ENCODE measurements at places on chromosomes 13 and 19.
A peak's percentile ranks its signal among the peaks of the same experiment; 100 is the strongest.

DNA sequence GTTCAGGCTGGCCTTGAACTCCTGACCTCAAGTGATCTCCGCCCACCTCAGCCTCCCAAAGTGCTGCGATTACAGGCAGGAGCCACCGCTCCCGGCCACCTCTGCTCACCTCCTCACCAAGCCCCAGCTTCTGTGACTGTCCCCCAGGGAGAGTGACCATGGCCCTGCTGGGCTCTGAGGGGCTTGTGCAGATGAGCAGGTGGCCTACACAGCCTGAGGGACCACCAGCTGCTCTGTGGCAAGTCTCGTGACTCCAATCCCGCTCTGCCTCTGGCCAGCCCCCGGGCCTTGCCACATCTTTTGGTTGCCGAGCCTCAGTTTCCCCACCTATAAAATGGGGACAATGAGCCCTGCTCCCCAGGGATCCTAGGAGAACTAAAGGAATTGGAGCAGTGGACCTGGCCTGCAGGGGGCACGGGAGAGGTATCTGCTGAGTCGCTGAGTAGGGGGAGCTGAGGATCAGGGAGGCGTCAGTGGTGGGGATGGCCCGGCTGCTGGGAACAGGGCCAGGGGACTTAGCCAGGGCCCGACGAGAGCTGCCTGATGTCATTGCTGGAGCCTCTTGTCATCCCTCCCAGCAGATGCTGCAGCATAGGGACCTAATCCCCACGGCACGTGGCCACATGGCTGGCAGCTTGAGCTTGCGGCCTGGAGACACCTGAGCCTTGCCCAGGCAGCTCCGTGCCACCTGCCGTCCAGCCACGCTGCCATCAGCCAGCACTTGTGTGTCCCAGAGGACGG lies 74.7 kb downstream of the GADD45B start:
- DNase-seq, result no peak

DNA sequence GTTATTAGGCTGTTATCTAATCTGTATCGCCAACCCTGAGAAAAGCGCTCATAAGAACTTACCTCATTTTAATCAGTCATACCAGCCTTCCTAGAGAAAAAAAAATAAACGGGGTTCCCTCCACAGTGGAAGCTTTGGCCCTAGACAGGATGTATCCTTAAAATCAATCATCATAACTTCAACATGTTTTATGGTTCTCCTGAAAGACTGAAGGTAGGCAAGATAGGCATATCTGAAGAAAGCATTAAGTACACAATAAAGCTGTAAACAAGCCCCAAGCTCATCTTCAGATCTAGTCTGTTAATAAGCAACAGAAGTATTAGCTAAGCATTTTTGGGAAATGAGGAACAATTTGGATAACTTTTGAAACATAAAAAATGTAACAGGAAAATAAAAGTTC lies 18.7 kb upstream of the SERP2 start:
- DNase-seq, result no peak

- peak; percentile 15 for DNase-seq
Observed at GRCh38 chr13:50693727-50694126, 149.8 kb downstream of the DLEU7 start.

DNA sequence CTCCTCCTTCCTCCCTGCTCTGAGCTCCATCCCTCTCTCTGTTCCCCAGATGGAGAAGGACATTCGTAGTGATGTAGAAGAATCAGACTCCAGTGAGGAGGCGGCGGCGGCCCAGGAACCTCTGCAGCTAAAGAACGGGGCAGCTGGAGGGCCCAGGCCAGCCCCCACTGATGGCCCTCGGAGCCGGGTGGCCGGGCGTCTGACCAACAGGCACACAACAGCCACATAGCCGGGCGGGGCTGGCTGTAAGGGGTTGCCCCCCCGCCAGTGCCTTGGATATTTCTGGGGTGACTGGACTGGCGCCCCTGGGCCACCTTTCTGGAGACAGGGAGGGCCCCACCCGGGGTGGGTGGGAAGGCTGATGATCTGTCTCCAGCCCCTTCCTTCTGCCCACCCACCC lies 46.3 kb downstream of the CD320 start:
- DNase-seq, result no peak

DNA sequence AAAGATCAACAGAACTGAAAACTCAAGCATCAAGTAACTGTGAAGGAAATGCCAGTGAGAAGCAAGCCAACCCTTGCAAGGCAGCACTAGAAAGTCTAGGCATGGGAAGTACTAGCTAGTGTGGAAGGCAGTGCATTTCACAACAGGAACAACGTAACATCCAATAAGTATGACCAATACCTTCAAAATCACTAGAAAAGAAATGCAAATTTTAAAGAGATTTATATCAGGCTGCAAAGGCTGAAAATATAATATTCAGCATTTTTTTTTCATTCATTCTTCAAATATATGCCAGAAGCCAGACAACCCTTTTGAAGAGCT lies 121.9 kb downstream of the DLEU7 start:
- DNase-seq, result no peak

- DNase-seq, result no peak
Observed at GRCh38 chr19:15556634-15557181, 48.4 kb downstream of the CYP4F22 start.

- no peak for DNase-seq
Observed at GRCh38 chr13:27482983-27483382, 32.6 kb upstream of the MTIF3 start.

DNA sequence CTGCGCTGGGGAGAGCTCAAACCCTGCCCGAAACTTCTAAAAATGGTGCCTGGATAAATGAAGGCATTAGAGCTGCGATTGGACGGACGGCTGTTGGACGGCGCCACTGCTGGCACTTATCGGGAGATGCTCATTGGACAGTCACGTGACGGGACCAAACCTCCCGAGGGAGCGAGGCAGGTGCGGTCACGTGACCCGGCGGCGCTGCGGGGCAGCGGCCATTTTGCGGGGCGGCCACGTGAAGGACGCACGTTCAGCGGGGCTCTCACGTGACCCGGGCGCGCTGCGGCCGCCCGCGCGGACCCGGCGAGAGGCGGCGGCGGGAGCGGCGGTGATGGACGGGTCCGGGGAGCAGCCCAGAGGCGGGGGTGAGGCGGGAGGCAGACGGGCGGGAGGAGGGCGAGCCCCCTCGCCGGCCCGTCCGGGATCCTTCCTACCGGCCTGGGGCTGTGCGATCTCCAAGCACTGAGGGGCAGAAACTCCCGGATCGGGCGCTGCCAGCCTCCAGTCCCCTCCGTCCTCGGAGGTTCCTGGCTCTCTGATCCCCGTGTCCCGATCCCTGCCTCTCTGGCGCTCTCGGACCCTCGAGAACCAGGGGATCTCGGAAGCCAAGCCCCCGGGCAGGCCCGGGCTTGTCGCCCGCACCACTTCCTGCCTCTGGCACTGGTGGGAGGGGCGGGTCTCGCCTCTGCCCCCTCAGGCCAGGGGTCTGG lies at the start of gene BAX:
BAX (plus strand) TSS at position 281 of the 713 bp plus-strand sequence; CDS start at position 335, 54 bp downstream.
- DNase-seq, result peak; percentile 91

GRCh38 chr19:45901432-45901911 lies 941 bp downstream of the MYPOP start:
- DNase-seq, result no peak

GRCh38 chr19:39941615-39942365 lies 7.4 kb upstream of the FCGBP start:
- DNase-seq, result no peak

DNA sequence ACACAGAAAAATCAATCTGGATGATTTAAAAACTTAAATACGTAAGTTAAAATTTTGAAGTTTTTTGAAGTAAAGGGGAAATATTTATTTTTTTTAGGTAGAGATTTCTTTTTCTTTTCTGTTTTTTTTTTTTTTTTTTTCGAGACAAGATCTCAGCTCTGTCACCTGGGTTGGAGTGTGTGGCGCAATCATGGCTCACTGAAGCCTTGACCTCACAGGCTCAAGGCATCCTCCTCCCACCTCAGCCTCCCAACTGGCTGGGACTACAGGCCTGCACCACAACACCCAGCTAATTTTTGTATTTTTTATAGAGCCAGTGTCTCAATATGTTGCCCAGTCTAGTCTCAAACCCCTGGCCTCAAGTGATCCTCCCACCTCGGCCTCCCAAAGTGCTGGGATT lies 120.4 kb upstream of the CLDN10 start:
- DNase-seq, result no peak

DNA sequence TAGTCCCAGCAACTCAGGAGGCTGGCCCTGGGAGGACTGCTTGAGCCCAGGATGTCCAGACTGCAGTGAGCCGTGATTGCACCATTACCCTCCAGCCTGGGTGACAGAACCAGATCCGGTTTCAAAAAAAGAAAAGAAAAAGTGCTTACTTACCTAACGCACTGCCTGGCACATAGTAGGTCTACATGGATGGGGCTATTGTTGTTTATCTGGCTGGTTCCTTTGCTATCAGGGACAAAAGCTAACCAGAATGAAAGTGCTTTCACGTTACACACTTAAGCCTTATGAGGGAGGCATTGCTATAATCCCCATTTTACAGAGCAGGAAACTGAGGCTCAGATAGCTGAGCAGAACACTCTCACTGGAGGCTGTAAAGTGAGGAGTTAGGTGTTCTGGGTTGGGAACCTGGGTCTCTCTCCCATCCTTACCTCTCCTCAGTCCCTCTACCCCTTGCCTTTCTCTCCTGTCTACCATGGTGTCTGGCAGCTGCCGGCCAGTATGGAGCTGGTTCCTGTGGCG lies 2.8 kb downstream of the DNM2 start:
- DNase-seq, result no peak

GRCh38 chr13:109587689-109588088 lies 198.7 kb downstream of the IRS2 start:
- no peak for DNase-seq

All from NT2/D1 (cell line).